ENCODE measurements at places on chromosomes 12 and 14.

DNA sequence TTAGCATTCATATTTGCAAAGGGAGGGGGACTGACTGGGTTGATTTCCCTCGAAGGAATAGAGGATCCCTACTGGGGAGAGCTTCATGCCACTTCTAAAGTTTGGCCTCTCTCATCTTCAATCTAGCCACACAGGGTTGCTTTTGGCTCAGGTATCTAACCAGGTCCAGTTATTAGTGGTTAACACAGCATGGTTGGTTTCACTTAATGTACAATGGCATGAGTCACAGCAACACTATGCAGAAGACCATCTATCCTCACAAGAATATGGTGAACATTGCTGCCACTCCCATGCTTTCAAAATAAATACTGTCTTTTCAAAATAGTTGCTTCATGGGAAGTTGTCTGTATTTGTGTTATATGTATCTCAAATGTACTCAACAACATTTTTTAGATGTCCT is 6.6 kb upstream of the RAB3IP start:
- no peak for DNase-seq

GRCh38 chr12:97797473-97797872 is 334.9 kb downstream of the RMST start:
- DNase-seq: peak; percentile 19

- DNase-seq: no peak
Observed at GRCh38 chr12:89427508-89428156, 75.3 kb upstream of the DUSP6 start.

- no peak for DNase-seq
Observed at GRCh38 chr14:58299401-58300330, 1.3 kb downstream of the ARID4A start.

GRCh38 chr12:91004872-91005271 is at the start of gene EPYC:
TSS of gene EPYC (minus strand) at chr12:91004972. CDS start at chr12:91002565, 2,407 bp downstream.
- no peak for DNase-seq

GRCh38 chr12:116067892-116068291 is 209.6 kb downstream of the MED13L start:
- DNase-seq: no peak

DNA sequence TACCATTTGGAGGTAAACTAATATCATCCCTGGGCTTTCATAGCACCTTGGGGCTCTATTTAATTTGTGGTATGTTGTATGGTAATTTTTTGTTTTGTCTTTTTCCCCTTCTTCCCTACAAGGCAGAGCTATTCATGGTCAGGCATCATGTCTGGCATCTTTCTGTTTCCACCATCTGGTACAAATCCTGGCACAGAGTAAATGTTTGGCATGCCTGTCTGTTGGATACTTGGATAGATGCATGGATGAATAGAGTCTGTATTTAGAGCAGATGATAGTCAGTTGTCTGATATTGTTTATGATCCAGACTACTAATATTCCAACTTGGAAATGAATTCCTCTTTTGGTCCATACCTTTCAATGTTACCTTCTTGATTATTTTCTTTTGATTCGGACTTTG is 139.8 kb downstream of the NEDD1 start:
- no peak for DNase-seq

GRCh38 chr12:43277651-43278540 is 274.1 kb downstream of the ADAMTS20 start:
- no peak for DNase-seq

DNA sequence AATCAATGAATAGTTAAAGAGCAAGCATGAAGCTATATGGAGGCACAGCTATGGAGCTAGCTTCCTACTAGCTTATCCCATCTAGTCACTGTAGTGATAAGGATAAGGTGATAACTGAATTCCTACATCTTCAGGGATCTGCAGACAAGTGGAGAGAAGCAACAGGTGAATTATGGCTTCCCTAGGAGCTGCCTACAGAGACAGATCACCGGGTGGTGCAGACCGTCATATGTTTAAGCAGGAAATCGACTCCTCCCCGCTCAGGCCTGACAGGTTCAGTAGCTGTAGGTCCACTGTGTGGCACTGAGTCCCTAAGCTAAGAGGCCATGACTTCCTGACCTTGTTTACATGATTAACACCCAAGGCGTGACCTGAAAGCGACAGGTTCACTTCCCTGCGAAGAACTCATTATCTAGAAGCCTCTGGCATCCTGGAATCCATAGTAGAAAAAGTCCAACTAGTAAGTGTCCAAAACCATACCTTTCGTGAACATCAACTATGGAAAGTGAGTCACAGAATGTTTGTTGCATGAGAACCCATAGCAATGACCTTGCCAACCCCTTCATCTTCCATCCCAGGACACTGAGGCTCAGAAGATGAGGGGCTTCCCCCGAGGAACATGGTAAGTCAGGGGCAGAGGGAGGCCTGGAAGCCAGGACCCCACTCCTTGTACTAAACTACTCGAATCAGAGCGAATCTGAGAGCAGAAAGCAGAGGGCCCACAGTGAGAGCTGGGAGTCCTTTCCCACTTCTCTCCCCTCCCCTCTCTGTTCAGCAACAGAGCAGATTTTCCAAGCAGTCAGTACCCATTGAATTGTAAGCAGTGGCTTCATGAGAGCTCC is 75.4 kb upstream of the CCND2 start:
- DNase-seq: no peak

GRCh38 chr12:14828892-14829291 is 14.4 kb downstream of the ART4 start:
- no peak for DNase-seq

DNA sequence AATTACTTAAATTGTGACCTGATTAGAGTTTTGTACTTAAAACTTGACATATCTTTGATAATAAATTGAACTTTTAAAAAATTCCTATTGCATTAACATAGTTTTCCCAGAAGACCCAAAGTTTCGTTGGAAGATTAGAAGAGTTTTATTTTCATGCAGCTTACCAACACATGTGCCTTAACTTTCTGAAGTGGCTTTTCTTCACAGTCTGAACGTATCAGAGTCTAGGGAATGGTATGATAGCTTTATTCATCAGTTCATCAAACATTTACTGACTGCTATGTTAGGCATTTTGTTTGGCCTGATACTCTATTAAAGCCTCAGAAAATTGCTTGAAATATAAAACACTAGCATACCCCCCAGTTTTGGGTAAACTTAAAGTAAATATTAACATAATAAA is 65.2 kb downstream of the MARK3 start:
- no peak for DNase-seq

- no peak for DNase-seq
Observed at GRCh38 chr12:40171501-40171900, 53.3 kb upstream of the LRRK2 start.

GRCh38 chr14:74350211-74350927 is 2.1 kb downstream of the VRTN start:
- no peak for DNase-seq

- DNase-seq: no peak
Observed at GRCh38 chr12:80925237-80925636, 12.5 kb downstream of the LIN7A start.

DNA sequence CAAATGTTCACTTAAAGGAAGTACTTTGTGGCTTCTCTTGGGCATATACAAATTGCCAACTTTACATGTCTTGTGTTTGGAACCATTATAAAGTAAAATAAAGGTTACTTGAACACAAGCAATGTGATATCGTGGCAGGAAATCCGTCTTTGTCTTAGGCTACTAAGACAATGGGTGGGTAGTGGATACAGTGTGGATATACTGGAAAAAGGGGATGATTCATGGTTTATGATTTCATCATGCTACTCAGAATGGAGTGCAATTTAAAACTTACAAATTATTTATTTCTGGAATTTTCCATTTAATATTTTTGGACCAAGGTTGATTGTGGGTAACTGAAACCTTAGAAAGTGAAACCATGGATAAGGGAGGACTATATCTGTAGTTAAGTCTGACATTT is 48.4 kb downstream of the MYRFL start:
- no peak for DNase-seq

DNA sequence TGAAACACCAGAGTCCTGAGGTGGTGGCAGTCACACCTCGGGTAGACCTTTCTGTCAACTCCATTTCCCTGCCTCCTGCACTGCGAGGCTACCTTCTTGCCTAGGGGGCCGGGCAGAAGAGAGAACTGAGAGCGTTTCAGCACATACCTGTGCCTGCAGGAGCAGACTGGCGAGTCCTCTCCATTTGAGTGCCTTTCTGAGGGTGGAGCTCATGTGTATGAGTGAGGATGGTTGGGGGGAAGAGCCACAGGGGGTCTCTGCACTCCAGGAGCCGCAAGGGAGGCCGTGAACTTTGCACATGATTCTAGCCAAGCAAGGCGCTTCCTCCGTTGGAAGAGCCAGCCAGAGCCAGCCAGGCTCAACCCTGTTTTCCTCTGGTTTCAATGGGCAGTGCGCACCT is 31.0 kb upstream of the CCND2 start:
- no peak for DNase-seq

DNA sequence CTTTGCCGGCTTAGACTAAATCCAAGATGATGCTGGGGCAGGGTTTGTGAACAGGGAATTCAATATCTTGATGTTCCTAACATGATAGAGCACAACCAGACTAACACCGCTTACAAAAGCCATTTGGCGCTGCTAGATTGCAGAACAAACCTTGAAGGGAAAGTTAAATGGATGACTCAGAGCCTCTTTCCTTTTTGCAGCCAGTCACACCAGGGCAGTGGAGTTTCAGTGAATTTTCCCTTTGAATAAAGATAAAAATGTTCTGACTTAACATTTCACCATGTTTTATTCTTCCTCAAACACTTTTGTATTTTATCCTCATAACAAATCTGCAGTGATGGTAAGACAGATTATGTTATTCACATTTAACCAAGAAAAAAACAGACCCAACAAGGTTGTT is 47.3 kb downstream of the PDE6H start:
- DNase-seq: no peak

- DNase-seq: no peak
Observed at GRCh38 chr12:117897372-117898161, 71.2 kb downstream of the KSR2 start.

- no peak for DNase-seq
Observed at GRCh38 chr12:96121271-96121711, 72.9 kb upstream of the ELK3 start.

DNA sequence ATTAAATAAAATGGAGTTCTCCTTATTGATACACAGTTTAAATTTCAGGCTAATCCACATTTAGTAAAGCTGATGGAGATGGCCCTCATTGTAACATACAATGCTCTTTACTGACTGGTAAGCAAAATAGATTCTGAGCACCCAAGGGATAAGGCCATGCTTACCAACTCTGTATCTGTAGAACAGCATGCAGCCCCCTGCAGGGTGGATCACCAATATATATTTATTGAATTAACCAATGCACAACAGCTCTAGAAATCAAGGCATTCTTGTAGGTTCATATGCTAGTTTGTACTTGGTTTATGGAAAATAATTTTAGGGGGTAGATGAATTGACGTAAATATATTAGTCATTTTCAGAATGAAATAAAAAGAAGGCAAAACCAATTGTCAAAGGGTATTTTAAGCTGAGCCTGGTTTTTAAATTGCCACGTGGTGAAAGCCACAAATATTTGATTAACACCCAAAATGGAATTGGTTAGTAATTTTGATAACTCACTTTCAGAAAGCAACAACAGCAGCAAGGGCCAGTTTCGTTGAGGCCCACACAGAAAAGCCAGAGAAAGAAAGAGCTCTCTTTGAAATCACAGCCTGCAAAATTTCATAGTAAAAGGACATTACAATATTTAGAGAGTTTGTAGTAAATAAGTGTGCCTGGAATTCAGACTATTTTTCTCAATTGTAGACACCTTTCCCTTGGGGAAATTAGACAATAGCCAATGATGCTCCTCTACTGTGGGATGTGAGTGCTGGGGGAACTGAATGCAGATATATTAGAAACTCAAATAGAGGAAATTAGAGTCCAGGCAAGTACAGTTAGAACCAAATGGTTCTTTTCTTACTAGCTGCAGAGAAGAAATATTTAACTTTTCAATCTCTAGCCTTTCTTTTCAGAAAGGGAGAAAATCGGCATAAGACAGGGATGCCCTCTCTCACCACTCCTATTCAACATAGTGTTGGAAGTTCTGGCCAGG is 216.2 kb upstream of the ABCD2 start:
- DNase-seq: no peak

- no peak for DNase-seq
Observed at GRCh38 chr12:94557746-94558295, 92.5 kb downstream of the TMCC3 start.

Data from NCI-H2081 treated with DMSO at 0.1 percent for 48 hours (cell line).